ENCODE measurements at places on chromosomes 2 and 18.

- no peak for DNase-seq
Measured at GRCh38 chr2:98882971-98883779, 52.9 kb downstream of the CRACDL start.

- DNase-seq, result no peak
Measured at GRCh38 chr2:84894758-84895520, 10.5 kb upstream of the TMSB10 start.

DNA sequence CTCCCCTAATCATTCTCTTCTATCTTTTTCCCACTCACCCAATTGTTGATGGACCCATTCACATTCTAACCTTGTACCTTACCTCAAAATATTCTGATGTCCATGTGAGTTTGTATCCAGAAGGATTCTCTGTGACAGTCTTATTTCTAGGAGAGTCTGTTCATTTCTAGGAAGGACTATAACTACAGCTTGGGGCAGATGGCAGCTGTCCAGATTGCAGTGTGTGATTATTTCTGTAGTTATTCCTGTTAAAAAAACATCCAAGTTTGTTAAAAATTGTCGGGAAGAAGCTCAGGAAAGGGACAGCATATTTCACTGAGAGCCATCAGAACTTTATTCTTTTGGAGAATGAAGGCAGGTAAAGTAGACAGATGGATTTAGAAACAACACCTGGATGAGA is 142.6 kb downstream of the RAPGEF4 start:
- no peak for DNase-seq

GRCh38 chr2:195021711-195022507 is 635.1 kb upstream of the SLC39A10 start:
- DNase-seq, result no peak

DNA sequence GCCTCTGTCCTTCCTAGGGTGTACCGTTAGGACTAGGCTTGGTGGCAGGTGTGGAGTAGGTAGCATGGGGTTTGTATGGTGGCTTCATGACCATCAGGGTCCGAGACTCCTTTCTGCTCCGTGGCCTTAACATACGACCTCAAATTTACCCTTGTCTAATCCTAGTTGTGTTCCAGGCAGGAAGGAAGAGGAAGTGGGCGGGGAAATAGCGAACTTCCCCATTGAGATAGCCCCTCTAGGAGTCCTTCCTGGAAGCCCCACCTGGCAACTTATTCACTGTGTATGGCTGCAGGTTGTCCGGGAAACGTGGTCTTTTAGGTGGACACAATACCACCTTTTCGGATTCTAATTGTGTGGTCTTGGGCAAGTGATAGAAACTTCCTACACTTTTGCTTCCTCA is 9.3 kb downstream of the CD8A start:
- no peak for DNase-seq

DNA sequence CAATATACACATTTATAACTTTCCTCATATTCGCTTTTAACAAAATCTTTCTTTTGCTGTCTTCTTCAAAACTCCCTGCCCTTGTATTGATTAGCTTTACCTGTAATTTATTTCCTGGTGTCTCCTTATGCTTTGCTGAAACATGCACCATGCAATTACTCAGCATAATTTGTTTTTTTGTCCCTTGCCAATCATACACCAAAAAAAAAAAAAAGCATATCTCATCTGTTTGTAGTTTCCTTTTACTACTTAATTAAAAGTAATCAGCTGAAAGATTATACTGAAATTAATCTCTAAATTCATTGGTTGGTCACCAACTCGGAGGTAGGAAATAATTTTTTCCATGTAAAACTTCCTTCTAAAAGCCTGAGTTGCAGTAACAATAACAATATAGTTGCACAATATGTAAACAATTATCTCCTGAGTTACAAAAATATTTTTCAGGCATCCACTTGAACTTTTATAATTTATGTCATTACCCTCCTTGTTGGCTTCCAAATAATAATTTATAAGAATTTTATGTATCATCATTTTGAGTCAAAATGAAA is 53.0 kb upstream of the ROCK1 start:
- peak; percentile 14 for DNase-seq

- no peak for DNase-seq
Measured at GRCh38 chr2:20534913-20535801, 88.3 kb downstream of the RHOB start.

- DNase-seq, result no peak
Measured at GRCh38 chr18:34648269-34648985, 61.7 kb upstream of the DTNA start.

DNA sequence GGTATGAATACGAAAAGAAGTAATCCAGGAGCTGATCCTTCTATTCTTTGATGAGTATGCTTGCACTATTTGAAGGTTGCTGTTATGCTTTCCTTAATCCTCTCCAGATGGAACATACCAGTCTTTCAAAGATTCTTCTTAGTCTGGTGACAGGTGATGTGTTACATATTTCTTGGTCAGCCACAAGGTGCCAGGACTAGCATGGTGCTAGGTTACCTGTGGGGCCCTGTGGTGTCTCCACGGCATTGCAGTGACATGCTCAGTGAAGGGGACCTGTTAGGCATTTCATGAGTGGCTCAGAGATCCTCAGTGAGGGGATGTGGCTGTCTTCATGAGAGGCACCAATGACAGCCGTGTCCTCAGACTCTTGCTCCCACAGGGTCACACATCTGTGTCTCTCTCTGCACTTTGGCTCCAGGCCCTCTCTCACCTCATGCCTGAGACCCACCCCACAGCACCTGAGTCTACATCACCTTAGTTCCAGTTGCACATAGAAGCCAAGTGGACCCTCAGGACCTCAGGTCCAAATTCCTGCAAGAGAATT is 13.1 kb upstream of the RAB31 start:
- no peak for DNase-seq

DNA sequence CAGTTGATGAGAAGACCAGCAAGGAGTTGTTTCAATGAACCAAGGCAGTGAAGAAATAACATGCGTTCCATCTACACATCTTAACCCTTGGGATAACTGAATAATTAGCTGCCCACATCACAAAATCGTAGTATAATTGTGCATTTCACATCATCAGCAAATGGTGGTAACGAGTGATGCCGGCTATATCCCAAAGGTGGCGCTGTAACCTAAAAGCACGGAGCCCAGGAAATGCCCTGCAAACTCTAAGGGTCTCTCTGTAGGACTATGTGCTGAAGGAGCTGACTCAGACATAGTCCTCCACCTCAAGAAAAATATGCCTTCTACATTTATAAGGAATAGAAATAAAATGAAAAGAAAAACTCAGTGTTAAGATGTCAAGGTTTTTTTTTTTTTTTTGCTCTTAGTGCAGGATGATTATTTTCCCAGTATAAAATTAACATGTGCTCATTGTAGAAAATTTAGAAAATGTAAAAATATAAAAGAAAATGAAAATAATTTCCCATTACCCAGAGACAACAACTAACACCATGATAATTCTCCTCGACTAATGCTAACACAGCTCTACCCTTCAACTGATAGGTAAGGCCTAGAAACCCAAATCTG is 23.1 kb upstream of the DSG3 start:
- DNase-seq, result no peak

- no peak for DNase-seq
Measured at GRCh38 chr2:14944562-14945346, 312.2 kb downstream of the LRATD1 start.

GRCh38 chr2:52311862-52312261 is 1279.9 kb upstream of the NRXN1 start:
- no peak for DNase-seq

GRCh38 chr2:232681527-232681926 is 15.6 kb upstream of the GIGYF2 start:
- DNase-seq, result no peak

GRCh38 chr18:961644-962355 is 57.1 kb downstream of the ADCYAP1 start:
- peak; percentile 69 for DNase-seq

DNA sequence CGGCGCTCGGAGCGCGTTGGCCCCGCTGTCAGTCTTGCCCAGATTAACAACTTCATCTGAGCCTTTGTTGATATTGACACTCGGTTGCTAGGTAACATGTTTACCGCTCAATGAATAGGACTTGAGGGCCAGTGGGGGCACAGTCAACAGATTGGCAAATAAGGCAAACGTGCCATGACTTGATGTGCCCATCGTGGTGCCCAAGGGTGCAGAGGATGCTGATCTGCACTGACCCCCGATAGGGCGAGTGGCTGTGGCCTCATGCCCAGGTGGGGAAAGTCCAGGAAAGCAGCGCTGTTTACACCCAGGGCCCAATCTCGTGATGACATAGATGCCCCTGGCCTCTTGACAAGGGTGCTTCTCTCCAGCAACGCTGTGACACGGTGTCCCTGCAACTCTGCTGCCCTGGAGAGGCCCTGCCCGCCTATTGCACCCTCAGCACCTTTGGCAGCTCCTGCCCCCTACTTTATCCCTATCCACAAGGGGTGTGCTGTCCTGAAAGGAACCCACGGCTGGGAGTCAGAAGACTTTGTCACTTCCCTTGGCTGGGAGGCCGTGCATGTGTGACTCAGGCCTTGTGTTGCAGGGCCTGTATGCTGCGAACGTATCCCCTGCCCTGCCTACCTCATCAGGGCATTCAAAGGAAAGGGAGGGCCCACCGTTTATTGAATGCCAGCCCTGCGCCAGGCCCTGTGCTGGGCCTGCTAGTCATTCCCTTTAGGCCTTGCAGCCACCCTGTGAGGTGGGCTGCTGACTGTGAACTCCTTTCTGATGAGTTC is 158.0 kb downstream of the INHBB start:
- DNase-seq, result no peak

All from hematopoietic multipotent progenitor cell (in vitro differentiated cells).